ENCODE measurements at places on chromosomes 2 and 18.
A peak's percentile ranks its signal among the peaks of the same experiment; 100 is the strongest.

GRCh38 chr2:200092235-200092634 lies 136.9 kb downstream of the MAIP1 start:
- no peak for DNase-seq

DNA sequence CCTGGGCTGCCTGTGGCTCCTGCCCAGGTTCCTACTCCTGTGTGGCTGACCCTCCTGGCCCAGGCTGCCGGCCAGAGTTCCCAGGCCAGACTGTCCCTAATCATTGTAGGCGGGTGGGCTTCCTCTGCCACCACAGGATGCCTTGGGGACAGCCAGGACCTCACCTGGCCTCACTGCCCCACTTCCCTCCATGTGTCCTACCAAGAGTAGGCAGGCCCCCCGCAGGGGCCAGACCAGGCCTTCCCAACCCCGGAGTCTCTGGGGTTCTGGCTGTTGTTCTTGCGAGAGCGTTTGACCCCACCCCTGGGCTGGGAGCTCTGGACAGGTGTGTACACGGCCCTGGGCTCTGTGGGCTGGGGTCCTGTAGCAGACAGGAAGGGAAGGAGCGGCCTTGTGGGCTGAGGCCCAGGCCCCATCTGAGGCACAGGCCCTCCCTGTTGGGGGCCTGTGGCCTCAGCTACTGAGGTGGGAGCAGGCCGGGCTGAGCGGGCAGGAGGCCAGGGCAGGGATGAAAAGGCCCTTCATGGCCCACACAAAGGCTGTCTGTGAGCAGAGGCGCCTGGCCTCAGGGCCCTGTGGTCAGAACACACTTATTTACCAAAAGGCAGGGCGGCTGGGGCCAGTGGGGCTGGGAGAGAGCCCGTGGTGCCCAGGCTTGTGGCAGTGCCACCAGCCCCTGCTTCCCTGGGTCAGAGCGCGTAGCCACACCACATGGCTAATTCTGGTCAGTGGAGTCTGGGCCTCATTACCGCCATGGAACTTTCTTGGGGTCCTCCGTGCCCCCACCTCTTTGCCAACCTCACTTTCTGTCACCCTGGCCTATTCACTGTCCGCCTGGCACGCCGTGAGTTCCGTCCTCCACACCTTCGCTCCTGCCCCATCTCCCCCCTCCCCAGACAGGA lies 2.0 kb downstream of the SNORC start:
- DNase-seq, result no peak

GRCh38 chr2:135091681-135092080 lies 39.6 kb downstream of the RAB3GAP1 start:
- no peak for DNase-seq

DNA sequence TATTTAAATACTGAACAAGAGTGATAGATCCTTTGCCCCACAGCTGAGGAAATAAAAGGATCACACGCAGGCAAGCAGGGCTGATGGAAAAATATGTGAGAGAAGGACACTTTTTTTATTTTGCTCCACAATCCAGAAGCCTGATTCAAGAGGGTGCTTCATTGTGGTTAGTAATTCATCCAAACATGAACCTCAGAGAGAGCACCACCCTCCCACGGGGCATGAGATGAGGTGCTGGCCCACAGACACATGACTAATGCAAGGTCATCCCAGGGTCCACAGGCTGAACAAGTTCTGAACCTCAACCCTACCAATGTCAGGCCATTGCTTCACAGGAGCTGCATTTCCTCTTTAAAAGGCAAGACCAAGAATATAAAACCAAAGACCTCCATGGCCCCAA lies 239.6 kb downstream of the MREG start:
- DNase-seq, result peak; percentile 98

- peak; percentile 65 for DNase-seq
Observed at GRCh38 chr2:209638346-209638745, 133.3 kb upstream of the UNC80 start.

- DNase-seq, result no peak
Observed at GRCh38 chr2:101732199-101732598, 34.7 kb downstream of the MAP4K4 start.

DNA sequence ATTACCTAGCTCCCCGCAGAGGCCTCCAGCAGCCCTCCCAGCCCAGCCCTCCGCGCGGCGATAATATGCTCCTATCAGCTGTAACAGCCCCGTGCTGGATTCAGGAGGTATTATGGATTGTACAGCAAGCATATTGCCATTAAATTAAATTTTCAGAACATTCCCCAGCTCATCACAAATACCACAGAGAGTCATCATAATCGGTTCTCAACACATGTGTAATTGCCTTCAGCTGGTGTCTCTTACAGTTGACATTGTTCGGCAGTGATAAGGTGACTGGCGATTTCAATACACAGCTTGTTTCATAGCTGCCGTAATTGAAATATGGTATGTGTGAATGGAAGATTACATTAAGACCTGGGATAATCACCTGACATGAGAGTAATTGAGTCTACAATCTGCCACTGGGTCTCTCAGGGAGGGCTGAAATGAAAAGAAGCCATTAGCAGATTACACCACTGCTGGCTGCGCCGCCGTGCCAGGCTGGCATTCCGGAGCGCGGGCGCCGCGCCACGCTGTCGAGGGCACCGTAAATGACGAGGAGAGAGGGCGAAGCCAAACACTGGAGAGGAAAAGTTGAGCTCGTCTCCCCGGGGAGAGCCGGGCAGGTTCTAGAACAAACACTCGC lies 549.4 kb upstream of the SALL3 start:
- DNase-seq, result no peak

DNA sequence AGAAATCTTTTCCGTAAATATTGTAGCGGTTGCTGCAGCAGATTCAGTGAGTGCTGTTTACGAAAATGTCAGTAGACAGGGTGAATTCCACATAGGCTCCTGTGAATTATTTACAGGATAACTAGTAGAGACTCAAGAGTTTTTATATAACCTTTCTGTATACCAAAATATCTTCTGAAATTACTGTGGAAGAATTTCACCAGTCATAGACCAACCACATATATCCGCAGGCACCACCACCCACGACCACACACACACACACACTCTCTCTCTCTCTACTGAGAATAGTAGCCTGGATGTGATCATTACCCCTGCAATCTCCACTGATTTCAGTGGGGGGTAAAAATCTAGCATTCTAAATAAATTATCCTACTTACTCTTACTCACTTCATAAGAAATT lies 341.8 kb downstream of the RBM43 start:
- DNase-seq, result peak; percentile 31

DNA sequence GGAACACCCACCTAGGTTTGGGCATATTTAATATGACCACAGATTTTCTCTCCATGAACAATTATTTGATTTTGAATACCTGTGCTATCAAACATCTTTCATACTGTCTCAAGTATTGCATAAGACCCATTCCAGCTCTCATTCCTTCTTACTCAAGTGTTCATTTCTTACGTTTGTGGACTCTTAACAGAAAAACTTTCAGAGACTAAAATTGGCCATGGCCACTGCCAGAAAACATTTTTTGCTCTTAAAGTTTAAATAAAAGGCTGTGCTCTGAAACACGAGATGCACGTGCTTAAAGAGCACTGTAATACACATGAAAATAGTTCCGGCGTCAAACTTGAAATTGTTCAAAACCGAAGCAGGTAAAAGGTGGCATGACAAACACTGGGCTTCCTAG lies 89.3 kb downstream of the LIMS1 start:
- peak; percentile 58 for DNase-seq

- DNase-seq, result peak; percentile 42
Observed at GRCh38 chr2:207718521-207718920, 7.1 kb downstream of the CCNYL1 start.

- DNase-seq, result no peak
Observed at GRCh38 chr18:36627637-36628036, 201.2 kb downstream of the TPGS2 start.

DNA sequence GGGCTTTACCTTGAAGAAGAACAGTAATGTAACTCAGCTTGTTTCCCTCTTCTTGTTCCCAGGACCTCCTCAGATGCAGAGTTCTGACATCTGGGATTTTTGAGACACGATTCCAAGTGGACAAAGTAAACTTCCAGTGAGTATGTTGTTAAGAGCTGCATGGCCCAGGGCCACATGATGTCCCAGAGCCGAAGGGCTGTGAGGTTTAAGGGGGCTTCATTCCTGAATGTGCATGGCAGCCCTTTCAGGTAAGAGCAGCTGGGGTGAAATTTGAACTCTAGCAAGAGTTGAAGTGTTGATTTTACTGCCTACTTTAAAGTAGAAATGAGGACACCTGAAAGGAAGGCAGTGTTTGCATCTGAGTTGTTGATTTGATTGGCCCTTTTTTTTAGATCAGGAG lies 13.3 kb downstream of the CHMP1B start:
- no peak for DNase-seq

GRCh38 chr2:52940101-52940500 lies 827.5 kb upstream of the CHAC2 start:
- DNase-seq, result no peak

DNA sequence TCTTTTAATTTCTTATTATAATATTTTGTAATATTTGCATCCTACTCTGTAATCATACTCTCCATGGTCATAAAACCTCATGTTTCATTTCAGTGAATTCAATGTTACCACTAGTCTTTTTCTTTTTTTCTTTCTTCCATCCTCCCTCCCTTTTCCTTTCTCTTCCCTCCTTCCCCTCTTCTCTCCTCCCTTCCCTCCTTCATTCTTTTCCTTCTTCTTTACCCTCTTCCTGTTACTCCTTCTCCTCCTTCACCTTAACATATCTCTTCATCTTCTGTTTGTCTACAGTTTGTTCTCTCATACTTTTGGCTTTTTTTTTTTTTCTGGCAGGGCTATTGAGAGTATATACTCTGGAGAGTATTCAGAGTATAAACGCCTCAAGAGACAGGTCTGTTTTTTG lies 491.6 kb upstream of the ID2 start:
- no peak for DNase-seq

- peak; percentile 81 for DNase-seq
Observed at GRCh38 chr2:43340945-43341356, 114.5 kb upstream of the ZFP36L2 start.

GRCh38 chr2:126658319-126658904 lies 2.5 kb downstream of the GYPC start:
- DNase-seq, result no peak

- no peak for DNase-seq
Observed at GRCh38 chr2:180246268-180246667, 239.2 kb upstream of the CWC22 start.

GRCh38 chr2:10002109-10002508 lies 41.2 kb upstream of the KLF11 start:
- no peak for DNase-seq

DNA sequence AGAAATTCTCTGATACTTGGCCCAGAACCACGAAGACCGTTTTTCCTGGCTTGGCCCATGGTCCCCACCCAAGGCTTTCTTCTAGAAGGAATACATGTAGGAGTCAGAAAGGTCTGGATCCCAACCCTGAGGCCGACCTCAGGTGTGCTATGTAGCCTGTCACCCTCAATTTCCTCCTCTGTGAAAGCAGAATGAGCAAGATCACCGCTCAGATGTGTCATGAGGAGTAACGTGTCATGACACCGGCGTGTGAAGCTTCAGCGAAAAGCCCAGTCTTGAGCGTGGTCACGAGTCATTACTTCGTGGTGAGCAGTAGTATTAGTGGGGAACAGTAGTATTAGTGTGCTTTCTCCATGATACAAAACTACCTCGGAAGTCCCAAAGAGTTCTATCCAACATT lies 103.4 kb downstream of the ALPK2 start:
- peak; percentile 57 for DNase-seq

DNA sequence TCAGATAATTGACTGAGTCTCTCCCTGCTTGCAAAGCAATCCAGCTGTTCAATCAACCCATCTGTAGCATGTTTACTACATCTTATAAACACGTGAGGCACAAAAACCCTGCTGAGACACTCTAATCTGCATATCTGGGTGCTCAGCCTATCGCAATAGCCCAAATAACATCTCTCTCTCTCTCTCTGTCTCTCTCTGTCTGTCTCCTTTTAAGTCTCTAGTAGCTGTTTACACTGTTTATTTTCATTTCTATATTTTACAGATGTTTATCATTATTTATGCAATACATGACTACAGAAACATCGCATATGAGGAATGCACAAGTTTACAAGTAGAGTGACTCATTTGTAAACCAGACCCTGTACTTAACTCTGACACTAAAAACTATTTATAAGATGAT lies 422.1 kb upstream of the DSEL start:
- no peak for DNase-seq

GRCh38 chr2:174914853-174915760 lies 90.1 kb downstream of the CHN1 start:
- DNase-seq, result no peak

DNA sequence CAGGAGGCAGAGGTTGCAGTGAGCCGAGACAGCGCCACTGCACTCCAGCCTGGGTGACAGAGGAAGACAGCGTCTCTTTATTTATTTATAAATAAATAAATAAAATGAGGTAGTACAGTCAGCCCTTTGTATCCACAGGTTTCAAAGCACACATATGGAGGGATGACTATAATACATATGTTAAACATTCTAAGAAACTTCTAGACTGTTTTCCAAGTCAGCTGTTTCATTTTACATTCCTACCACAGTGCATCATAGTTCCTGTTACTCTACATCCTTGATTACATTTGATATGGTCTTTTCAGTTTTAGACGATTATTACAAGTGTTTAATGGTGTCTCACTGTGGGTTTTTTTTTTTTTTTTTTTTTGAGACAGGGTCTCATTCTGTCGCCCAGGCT lies 157.6 kb downstream of the ATAD2B start:
- DNase-seq, result no peak

DNA sequence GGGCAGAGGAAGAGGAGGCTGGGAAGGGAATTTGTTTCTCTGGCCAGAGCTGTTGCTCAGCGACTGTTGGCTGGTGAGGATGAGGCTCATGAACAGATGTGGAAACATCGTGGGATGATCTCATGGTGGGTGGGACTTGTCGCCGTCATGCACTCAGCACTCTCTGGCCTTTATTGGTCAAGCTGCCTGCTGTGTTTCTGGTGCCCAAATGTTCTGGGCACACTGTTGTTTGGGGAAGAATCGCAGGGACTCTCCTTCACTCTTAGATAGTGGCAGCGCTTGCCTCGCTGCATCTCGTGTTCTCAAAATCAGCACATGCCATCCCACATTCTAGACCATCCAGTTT lies 145.6 kb downstream of the AGAP1 start:
- peak; percentile 79 for DNase-seq

- DNase-seq, result no peak
Observed at GRCh38 chr2:218743068-218743467, 32.4 kb downstream of the TTLL4 start.

- DNase-seq, result no peak
Observed at GRCh38 chr2:28133778-28134177, 243.2 kb downstream of the BABAM2 start.

GRCh38 chr2:38464971-38465788 lies 88.1 kb upstream of the ATL2 start:
- no peak for DNase-seq

DNA sequence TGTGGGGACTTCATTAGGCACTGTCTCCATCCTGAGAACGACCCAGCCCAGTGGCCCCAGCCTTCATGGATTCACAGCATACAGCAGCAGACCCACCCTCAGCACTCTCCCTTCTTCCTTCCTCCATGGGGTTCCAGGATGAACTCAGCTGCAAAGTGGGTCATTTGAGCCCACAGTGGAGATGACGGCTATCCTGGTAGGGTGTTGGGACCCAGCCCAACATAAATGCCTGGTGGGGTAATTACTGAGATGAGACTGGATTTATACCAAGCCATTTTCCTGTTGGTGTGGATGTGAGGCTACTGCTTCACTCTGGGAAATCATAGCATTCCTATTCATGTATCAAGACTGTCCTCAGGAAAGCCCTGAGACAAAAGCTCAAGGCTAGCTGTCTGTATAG lies 536.7 kb upstream of the TNP1 start:
- DNase-seq, result no peak

All from astrocyte (in vitro differentiated cells and primary cell).